Activated T-cell treated with anti-CD3 and anti-CD28 coated beads, Interleukin-2, amount 50 U/mL, for 1 hour (primary cell): ENCODE measurements at places on chromosomes 3 and 15.
A peak's percentile ranks its signal among the peaks of the same experiment; 100 is the strongest.

DNA sequence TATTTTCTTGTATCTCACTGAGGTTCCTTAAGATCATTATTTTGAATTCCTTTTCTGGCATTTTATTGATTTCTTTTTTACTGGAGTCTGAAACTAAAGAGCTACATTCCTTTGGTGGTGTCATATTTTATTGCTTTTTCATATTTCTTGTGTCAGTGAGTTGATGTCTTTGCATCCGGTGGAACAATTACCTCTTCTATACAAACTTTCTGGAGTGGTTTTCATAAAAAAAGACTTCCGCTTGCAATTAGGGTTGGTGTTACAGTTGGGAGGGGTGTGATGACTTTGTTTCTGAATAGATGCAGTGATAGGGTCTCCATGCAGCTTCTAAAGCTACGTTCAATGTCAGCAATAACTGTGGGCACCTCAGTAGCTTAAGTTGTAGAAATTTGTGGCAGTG lies 181.7 kb downstream of the LPP start:
- no peak for DNase-seq

- DNase-seq, result no peak
Measured at GRCh38 chr3:127911421-127911931, 3.6 kb upstream of the KBTBD12 start.

DNA sequence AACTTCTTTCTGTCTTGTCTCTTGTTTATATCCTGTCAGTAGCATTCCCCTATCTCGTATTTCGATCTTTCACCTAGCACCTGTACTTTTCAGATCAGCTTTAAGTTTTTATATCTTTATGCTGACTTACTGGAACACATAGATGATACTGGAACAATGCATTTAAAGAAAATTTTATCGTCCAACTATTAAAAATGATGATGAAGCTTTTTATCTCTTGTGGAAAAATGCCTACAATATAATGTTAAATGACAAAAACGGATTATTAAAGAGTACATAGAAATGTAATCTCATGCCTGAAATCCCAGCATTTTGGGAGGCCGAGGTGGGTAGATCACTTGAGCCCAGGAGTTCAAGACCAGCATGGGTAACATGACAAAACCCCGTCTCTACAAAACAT lies 139.5 kb downstream of the ZPLD1 start:
- DNase-seq, result no peak

DNA sequence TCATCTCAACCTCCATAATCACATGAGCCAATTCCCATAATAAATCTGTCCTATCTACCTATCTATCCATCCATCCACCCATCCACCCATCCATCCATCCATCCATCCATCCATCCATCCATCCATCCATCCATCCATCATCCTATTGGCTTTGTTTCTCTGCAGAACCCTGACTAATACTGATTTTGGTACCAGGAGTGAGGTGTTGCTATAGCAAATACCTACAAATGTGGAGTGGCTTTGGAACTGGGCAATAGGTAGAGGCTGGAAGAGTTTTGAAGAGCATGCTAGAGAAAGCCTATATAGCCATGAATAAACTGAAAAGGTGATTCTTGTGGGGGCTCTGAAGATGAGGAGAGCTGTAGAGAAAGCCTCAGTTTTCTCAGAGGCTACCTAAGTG lies 88.7 kb upstream of the ANKRD28 start:
- no peak for DNase-seq

GRCh38 chr3:175121225-175121624 lies 262.1 kb downstream of the NAALADL2 start:
- no peak for DNase-seq

GRCh38 chr3:45910892-45911291 lies 24.5 kb downstream of the CCR9 start:
- no peak for DNase-seq

GRCh38 chr3:54564374-54564925 lies 363.4 kb downstream of the LRTM1 start:
- no peak for DNase-seq

GRCh38 chr15:91703274-91703673 lies 150.2 kb upstream of the SLCO3A1 start:
- no peak for DNase-seq

DNA sequence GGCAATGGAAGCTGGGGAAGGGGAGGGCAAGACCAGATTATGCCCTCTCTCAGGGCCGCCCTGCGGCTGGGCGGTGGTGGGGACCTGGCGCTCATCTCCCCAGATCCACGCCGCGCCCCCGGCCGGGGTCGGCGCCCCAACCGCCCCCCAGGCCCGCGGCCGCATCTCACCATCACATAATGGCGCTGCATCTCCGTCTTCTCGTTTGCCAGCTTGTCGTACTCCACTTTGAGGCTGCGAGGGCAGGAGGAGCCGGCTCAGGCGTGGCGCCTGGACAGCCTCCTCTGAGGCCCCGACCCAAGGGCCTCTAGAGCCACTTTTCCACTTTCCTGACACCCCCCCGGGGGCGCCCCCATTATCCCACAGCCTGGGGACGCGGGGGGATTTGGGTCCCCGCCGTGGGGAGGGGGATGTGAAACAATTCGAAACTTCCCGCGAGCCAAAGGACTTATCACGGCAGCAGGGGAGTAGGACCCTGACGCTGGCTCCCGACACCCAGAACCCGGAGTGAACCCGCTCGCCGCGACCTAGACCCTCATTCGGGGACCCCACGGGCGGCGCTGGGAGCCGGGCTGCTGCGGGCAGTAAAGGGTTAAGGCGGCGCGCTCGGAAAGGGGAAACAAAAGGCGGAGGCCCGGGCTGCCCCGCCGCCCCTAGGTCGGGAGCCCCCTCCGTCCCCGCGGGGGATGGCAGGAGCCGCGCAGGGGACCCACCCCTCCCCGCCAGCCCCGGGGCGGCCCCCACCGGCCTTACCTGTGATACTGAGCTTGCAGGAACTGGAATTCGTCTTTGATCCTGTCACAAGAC lies 2.1 kb downstream of the TLE3 start:
- DNase-seq, result peak; percentile 42

- DNase-seq, result no peak
Measured at GRCh38 chr3:115113367-115113766, 33.7 kb downstream of the ZBTB20 start.

DNA sequence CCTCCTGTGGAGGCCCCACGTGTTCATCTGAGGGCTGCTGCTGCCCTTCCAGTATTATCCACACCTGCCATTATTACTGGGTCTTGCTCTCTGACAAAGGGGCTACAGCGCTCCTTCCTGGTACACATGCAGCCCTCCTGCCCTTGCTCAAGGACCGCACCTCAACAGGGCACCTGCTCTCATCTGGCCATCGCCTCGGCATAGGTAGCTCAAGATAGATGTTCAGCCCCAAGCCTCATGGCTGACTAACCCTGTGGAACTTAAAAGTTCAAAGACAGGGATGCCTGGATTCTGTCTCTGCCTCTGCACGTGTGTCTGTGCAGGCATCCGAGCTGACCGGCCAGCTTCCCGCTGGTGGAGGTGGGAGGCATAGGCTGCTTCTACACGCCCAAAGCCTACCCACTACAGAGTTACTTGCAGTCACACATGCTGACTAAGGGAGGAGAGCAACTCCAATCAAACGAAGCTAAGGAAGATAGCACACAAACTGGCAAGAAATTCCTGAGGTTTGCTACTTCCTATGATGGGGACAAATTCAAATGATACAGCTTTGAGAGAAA lies 152.5 kb upstream of the ATP10A start:
- DNase-seq, result no peak

- DNase-seq, result no peak
Measured at GRCh38 chr15:86036243-86036642, 43.4 kb upstream of the AGBL1 start.

GRCh38 chr15:33808720-33809457 lies 159.4 kb upstream of the CHRM5 start:
- no peak for DNase-seq

DNA sequence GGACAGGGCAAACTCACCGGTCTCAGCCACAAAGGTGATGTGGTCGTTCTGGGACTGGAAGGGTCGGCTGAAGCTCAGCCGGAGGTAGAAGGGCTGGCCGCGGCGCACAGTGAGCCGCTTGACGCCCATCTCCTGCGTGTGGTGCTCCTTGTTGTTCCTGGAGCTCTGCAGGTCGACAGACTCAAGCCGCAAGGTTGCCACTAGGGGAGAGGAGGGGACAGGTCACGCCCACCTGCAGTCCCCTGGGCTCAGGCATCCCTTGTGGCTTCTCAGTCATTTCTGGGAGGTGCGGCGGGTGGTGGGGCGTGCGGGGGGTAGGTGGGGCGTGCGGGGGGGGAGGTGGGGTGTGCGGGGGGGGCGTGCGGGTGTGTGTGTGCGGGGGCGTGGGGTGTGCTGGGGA lies 26.7 kb upstream of the TGM5 start:
- DNase-seq, result no peak

- no peak for DNase-seq
Measured at GRCh38 chr3:3707858-3708768, 91.1 kb upstream of the LRRN1 start.

DNA sequence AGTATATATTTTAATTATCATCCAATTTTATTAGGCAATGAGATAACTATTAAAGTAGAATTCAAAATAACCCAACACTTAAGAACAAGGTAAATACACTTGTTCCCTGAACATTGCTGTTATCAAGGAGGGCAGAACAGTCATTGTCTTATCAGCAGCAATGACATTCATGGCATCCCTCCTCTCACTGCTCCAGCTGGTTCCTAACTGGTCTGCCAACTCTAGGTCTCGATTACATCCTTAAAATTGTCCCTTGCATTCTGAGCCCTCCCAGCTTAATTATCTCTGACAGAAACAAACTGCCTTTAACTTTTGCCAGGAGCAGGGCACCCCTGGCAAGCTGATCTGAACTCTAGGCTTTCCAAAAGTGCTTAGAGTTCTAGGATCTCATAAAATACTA lies 14.0 kb upstream of the DYNC1LI1 start:
- no peak for DNase-seq

DNA sequence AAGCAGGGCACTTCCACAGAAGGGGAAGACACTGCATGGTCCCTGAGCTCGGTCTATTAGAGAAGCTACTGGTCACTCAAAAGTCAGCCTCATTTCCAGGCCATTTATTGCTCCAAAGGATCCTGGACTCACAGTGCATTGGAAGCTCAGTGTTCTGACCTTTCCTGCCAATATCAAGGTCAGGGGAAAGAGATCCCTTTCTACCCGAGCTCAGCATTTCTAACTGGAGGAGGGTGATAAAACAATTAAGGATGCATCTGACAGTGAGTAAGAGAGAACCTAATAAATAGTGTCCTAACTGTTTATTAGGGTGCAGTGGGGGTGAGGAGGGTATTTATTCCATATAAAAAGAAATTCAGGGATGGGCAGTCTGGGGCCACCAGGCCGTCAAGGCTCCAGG lies 26.8 kb upstream of the INSYN1 start:
- no peak for DNase-seq

DNA sequence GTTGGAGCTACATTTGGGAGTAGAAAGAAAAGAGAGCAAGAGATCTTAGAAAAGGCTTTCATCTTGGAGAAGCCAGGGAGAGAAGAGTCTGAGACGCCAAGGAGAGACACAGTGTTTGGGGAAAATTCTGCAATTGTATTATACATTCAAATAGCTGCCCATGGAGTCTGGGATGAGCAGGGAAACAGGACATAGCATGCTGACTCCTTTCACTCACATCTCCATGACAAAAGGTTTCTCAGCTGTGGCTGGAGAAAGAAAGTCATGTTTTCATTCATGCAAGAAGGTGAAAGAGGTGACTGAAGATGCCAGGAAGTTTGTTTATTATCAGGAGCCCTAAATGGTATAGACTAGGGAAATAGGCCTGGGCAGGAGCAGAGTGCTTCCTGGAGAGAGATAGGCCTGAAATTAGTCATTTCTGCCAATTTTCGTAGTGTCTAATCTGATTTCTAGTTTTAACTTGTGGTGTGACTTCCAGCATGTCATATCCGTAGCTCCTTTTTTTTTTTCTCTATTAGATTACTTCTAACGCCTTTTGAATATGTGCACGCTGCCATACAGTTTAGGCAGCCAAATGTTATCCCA lies 34.1 kb downstream of the ACP3 start:
- DNase-seq, result no peak
